Fibroblast of skin of back (primary cell): ENCODE measurements at places on chromosomes 1 and 21.
A peak's percentile ranks its signal among the peaks of the same experiment; 100 is the strongest.

DNA sequence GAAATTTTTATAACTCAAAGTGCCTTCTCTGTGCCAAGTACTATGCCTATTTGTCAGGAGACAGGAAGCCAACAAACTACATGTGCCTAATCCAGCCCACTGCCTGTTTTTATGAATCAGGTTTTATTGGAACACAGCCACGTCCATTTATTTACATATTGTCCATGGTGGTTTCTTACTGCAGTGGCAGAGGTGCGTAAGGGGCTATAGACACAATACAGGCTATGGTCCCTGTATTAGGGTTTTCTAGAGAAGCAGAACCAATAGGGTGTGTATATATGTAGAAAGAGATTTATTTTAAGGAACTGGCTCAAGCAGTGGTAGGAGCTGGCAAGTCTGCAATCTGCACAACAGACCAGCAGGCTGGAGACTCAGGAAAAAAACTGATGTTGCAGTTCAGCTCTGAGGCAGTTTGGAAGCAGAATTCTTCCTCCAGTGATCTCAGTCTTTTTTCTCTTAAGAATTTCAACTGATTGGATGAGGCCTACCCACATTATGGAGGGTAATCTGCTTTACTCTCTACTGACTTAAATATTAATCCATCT, 15.4 kb downstream of the PPIE start:
- DNase-seq = no peak

GRCh38 chr1:8314346-8315280, 3.3 kb upstream of the SLC45A1 start:
- peak; percentile 78 for DNase-seq

- no peak for DNase-seq
Measured at GRCh38 chr1:228976316-228976715, 241.0 kb downstream of the RHOU start.

GRCh38 chr1:35925741-35926140, 5.2 kb upstream of the AGO3 start:
- DNase-seq = peak; percentile 21

GRCh38 chr21:42146821-42147220, 72.1 kb upstream of the ABCG1 start:
- DNase-seq = no peak

GRCh38 chr1:38297246-38297645, 250.7 kb upstream of the POU3F1 start:
- no peak for DNase-seq

- DNase-seq = no peak
Measured at GRCh38 chr1:231161667-231162296, at the start of gene TRIM67. TSS of gene TRIM67 (plus strand) at chr1:231162058. CDS start at chr1:231162970, 912 bp downstream.

GRCh38 chr1:18618546-18619466, 11.8 kb upstream of the PAX7 start:
- DNase-seq = peak; percentile 33
